Stimulated activated CD8-positive, alpha-beta memory T cell treated with anti-CD3 and anti-CD28 coated beads, Interleukin-12 subunit alpha, Interleukin-12 subunit beta, amount 100 ng/mL, for 4 hours (primary cell): ENCODE measurements at places on chromosomes 3 and 15.

- no peak for DNase-seq
These were observed 33.8 kb downstream of the TXNRD3 start for GRCh38 chr3:126621171-126621570.

GRCh38 chr3:9473496-9474065 is 76.2 kb downstream of the SETD5 start:
- DNase-seq = no peak

DNA sequence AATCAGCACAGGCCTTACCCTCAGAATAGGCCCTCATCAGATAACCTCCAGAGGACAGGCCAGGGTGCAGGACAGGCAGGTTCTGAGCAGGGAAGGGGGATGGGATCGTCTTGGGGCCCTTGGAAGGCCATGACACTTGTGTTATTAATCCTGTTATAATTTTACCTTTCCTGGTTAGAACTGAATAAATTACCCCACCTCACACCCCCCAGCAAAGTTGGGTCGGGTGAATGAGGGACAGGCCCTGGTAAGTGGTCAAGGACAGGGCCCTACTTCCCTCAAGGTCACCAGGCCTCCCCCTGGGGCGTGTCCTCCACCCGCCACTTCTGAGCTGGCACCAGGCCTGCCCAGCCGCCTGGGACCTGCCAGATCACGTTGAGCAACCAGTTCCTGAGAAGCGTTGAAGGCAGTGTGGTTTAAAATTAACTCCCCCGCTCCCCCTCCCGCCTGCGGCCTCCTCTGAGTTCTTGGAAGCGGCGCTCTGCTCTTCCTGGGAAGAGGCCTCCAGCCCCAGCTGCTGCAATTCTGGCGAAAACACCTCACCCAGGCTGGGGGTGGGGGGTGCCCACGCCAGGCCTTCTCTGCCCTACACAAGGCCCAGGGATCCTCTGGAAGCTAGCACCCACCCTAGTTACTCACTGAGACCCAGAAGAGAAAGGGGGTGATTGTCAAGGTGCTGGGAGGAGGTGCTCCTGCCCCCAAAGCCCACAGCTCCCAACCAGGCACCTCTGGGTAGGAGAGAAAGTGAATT is 10.6 kb downstream of the CISH start:
- DNase-seq = peak; percentile 66

GRCh38 chr3:54033761-54034160 is 88.6 kb upstream of the CACNA2D3 start:
- no peak for DNase-seq
